ENCODE measurements at places on chromosomes 6 and 20.

DNA sequence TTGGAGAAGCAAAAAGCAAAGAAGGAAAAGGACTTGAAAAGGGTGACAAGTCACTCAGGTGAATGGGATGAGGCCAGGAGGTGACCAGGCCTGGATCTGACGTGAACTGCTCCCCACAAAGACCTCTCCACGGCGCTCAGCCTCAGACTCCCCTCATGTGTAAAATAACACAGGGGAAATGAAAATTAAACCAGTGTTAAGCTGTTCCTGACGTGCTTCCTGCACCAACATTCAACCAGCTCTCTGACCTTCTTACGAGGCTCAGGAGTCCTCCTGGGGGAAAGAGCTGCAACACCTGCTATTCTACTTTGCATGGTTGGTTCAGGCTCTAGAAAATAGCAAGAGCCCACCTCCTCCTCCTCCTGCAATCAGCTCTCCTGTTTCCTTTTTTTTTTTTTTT, 256.7 kb downstream of the ATXN1 start:
- DNase-seq: no peak

DNA sequence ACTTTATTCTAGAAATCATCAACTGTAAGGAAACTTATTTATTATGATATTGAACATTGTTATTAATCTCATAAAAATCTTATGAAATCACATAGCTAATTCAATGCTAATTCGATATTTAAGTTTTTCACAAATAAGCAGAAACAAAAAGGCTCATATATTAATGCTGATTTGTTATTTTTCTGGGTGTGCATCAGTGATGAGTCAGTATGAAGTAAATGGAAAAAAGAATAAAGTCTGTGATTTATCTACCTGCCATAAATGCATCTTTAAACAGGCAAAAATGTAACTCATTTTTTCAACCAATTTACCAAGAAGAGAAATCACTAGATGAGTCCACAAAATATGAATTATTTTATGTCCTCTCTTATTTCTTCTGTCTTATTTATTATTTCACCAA, 253.5 kb downstream of the PTPRK start:
- DNase-seq: no peak

DNA sequence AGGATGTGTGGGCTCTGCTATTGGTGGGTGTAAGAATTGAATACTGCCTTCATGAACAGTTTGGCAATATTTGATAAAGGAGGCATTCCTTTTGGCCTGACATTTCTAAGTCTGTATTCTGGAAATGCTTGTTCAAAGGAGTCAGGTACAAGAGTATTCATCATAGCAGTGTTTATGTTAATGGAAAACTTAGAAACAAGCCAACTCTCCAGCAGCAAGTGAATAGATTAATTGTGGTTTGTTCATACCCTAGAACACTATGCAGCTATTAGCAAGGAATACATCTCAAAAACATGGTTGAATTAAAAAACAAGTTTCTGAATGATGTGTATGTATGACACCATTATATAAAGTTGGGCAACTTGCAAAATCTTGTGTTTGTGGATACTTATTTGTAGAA, 195.8 kb downstream of the ZFAND3 start:
- no peak for DNase-seq

DNA sequence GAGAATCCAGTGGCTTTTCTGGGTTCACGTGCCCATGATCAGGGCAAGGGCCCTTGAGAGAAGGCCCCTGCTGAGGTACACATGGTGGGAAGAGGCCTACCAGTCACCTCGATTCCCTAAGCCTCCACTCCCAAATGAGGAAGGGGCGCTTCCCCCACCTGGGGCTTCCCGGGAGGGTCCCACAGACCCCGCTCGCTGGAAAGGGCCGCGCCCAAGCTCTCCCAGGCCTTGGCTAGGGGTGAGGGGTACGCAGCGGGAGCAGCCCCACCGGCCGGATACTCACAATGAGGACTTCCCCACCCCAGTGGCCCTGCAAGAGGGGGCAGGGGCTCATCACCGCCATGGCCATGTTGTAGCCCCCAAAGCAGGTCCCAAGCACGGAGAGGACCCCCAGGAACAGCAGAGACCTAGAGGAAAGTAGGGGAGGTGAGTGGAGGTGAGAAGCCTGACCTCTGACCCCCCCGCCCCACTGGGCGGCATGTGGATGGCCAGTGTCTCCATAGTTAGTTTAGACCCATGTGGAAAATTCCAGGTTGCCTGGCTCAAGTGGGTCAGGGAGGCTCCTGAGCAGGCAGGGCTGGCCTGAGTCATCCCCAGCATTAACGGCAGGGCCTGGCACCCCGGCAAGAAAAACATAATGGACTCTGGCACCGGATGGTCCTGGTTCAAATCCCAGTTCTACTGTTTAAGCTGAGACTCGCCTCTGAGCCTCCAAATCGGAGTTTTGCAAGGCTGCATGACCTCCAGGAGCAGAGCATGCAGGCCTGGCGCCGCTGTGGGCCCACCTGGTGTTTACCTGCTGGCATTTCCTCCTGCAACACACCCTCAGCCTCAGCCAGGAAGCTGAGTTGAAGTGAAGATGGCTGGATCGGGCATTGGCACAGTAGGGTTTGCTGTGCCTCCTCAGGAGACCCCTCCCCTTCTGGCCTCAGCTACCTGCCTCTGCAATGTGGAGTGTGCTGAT, 6.6 kb downstream of the SLC52A3 start:
- DNase-seq: no peak

DNA sequence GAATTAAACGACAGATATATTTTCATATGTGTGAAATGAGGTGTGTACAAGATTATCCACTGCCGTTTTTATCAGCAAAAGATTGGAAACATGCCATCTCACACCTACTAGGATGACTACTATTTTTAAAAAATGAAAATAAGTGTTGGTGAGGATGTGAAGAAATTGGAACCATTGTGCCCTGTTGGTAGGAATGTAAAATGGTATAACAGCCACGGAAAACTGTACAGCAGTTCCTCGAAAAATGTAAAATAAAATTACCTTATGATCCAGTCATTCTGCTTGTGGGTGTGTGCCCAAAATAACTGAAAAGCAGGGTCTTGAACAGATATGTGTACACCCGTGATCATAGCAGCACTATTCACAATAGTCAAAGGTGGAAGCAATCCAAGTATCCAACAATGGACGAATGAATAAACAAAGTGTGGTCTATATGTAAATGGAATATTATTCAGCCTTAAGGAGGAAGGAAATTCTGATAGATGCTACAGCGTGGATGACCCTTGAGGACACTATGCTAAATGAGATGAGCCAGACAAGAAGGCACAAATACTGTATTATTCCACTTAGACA, 27.0 kb upstream of the CCN5 start:
- DNase-seq: no peak

DNA sequence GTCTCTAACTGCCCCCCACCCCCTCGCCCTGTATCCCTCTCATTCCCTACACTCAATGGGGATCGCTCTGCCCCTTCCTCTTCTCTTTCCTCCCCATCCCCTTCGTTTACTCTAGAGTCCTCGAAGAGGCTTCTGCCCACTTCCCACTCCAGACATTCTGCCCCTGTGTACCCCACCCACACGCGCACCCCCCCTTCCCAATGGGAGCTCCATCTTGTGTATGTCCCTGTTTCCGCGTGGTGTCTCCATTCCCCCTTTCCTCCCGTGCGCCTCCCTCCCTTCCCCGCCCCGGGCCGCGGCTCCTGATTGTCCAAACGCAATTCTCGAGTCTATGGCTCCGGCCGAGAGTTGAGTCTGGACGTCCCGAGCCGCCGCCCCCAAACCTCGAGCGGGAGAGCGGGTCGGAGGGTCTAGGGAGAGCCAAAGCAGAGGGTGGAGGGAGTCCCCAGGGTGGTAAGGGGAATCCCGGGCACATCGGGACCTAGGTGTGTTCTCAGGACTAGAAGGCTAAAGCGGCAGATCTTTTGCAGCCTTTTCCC, 679 bp upstream of the RING1 start:
- no peak for DNase-seq

GRCh38 chr6:56685102-56685733, 42.5 kb upstream of the DST start:
- no peak for DNase-seq

GRCh38 chr6:12069891-12070529, 57.9 kb downstream of the HIVEP1 start:
- DNase-seq: no peak

- DNase-seq: no peak
Measured at GRCh38 chr6:138443979-138444378, 40.0 kb downstream of the HEBP2 start.

DNA sequence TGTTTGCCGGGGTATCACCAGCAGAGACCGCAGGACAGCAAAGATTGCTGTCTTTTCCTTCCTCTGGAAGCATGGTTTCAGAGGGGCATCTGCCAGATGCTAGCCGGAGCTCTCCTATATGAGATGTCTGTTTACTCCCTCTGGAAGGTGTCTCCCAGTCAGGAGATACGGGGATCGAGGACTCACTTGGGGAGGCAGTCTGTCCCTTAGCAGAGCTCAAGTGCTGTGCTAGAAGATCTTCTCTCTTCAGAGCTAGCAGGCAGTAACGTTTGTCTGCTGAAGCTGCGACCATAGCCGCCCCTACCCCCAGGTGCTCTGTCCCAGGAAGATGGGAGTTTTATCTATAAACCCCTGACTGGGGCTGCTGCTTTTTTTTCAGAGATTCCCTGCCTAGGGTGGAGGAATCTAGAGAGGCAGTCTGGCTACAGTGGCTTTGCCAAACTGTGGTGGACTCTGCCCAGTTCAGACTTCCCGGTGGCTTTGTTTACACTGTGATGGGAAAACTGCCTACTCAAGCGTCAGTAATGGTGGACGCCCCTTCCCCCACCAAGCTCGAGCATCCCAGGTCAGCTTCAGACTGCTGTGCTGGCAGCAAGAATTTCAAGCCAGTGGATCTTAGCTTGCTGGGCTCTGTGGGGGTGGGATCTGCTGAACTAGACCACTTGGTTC, 133.0 kb upstream of the FLRT3 start:
- DNase-seq: no peak

DNA sequence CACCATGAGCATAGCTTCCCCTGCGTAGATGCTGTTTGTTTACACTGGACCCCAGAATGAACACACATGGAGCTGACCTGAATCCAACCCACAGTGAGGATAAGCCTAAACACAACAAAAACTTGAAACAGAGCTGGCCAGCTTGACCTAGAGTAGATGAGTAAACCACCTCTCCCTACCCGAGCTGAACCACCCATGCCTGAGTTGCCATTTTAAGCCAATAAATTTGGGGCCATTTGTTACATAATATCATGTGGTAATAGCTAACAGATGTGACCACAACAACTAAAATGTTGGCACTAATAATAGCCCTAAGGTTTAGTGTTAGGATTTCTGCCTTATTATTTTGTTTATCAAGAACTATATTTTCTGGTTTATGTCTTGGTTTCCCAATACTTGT, 103.2 kb upstream of the GRIK2 start:
- no peak for DNase-seq

DNA sequence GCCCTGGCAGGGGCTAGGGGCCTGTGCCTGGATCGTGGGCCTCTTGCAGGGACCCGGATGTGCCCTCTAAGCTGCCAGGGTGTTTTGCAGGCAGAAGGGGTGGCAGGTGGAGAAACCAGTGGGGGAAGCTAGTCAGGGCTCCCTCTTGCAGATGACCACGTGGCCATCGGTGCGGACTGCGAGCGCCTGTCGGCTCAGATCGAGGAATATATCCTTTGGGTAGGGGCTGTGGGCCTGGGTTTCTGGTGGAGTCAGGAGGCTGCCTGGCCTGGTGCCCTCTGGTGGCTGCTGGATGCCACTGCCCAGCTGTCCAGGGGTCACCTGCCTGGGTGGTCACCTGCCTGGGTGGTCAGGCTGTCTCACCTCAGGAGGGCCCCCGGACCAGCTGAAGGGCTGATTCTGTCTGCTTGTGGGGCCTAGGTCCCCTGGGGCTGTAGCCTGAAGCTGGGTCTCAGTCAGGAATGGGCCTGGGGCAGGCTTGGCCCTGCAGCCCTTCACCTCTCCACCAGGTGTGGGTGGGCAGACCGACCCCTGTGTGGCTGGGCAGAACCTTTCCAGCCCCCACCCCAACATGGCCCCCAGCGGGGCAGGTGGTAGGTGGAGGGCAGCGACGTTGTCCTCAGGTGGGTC, 6.7 kb downstream of the TCEA2 start:
- DNase-seq: no peak

DNA sequence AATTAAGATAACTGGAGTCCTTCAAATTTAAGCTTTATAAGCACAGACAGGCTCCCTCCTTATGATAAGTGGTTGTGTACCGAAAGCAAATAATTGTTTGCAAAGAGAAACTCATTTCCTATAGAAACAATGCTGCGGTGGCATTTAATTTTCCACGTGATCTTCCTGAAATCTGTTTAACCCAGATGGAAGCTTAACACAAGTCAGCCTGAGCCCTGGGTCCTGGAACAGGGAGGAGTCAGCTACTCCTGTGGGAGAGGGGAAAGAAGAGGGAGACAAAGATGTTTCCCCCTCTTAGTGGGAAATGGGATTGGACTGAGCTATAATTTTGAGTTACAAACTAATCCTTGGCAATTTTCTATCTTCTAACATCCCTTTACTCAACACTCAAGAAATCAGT, 136.5 kb downstream of the ELOVL4 start:
- DNase-seq: no peak

- DNase-seq: no peak
Measured at GRCh38 chr6:168037856-168038255, 40.4 kb downstream of the KIF25 start.

DNA sequence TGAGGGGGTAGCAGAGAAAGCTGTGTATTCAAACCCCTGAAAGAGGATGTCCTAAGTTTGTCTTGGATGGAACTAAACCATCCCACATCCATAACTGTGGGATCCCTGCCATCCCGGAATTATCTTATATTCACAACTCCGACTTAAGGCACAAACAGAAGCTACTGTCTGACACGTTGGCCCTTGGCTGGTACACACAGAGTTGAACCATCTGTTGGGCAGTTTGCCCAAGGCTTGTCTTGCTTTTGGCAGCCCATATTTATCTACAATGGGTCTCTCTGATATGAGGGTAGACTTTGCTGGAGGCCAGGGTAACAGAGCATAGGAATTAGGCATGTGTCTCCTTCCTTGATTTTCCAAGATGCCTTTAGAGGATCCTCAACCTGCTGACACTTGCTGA, 116.6 kb upstream of the PROKR2 start:
- DNase-seq: no peak

DNA sequence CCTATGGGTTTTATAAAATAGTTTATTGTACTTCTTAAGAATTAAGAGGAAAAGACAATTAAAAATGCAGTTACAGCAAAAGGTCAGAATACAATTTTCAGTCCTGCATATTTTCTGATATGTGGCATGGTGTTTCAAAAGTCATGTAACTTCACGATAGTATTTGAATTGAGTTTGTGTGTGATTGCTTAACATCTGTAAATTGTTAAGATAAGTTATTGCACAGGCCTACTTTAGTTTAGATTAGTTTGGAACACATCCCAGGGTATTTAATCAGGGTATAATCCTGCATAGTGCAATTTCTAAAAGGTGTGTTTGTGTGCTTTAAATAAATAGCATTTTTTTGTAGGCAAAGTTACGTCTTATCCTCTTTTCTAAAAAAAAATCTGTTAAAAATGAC, 289.6 kb downstream of the RIMS1 start:
- DNase-seq: no peak
